Gastroesophageal sphincter (tissue), 4 donors: ENCODE measurements at places on chromosomes 16 and 17.

GRCh38 chr16:80346111-80346632, 194.6 kb upstream of the DYNLRB2 start:
- ATAC-seq = no peak

GRCh38 chr17:72671016-72671415, 421.5 kb downstream of the SLC39A11 start:
- no peak for ATAC-seq

- no peak for ATAC-seq
Observed at GRCh38 chr16:4894276-4895150, 42.4 kb downstream of the PPL start.

GRCh38 chr17:64081802-64082799, 47.8 kb downstream of the ERN1 start:
- ATAC-seq = peak; percentile 34

- no peak for ATAC-seq
Observed at GRCh38 chr16:61323456-61323855, 712.8 kb downstream of the CDH8 start.

DNA sequence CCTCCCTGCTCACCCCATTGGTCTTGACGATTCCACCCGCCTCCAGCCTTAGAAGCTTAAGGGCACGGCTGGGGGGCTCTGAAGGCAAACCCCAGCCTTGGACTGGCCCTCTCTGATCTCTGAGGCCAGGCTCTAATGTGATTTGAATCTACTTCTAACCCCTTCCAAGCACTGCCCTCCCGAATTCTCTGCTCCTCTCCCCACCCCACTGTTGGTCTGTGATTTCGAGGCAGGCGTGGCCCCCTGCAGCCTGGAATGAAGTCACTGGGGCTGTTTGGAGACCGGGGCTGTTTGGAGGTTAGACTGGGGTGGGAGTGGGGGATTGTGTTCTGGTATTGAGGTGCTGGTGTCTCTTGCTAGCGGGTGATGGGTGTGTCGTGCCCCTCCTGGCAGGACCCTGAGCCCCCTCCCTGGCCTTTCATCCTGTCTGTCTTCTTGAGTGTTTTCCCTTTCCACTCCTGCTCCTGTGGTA, 2.2 kb downstream of the GRB7 start:
- no peak for ATAC-seq

DNA sequence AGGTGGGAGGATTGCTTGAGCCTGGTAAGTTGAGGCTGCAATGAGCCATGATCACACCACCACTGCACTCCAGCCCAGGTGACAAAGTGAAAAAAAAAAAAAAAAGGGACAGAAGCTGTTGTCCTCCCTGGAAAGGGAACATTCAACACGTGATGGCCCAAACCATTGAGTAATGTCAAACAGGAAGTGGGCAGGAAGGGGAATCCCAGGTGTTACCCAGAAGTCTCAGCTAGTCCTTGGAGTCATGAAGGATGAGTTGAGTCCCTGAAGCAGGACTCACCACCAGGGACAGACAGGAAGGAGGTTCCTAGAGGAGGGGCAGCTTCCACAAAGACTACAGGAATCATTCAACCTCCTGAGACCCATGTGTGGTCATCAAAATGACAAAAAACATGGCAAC, 19.8 kb upstream of the CMIP start:
- no peak for ATAC-seq

GRCh38 chr17:62704381-62704971, 77.0 kb downstream of the MRC2 start:
- ATAC-seq = peak; percentile 40

- no peak for ATAC-seq
Observed at GRCh38 chr17:21199311-21199710, 14.7 kb downstream of the TMEM11 start.

GRCh38 chr16:59543641-59544040, 809.5 kb upstream of the GOT2 start:
- no peak for ATAC-seq

- no peak for ATAC-seq
Observed at GRCh38 chr17:50262001-50262794, 12.1 kb upstream of the TMEM92 start.

DNA sequence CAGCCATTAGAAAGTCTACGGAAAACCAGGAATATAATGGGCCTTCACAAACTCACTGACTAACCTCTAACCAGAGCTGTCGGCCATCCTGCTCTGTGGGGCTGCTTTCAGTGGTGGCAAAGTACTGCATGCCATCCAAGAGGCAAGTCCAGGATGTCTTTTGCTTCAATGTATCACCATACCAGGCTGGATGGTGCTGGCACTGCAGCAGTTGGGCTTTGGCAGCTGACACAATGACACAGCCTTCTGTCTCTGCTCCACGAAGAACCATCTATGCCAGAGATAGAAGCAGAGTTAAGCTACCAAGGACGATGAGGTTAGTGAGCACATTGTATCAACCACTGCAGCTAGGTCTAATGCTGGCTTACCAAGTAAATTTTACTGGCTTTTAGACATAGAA, 9.7 kb upstream of the RSKR start:
- ATAC-seq = no peak

DNA sequence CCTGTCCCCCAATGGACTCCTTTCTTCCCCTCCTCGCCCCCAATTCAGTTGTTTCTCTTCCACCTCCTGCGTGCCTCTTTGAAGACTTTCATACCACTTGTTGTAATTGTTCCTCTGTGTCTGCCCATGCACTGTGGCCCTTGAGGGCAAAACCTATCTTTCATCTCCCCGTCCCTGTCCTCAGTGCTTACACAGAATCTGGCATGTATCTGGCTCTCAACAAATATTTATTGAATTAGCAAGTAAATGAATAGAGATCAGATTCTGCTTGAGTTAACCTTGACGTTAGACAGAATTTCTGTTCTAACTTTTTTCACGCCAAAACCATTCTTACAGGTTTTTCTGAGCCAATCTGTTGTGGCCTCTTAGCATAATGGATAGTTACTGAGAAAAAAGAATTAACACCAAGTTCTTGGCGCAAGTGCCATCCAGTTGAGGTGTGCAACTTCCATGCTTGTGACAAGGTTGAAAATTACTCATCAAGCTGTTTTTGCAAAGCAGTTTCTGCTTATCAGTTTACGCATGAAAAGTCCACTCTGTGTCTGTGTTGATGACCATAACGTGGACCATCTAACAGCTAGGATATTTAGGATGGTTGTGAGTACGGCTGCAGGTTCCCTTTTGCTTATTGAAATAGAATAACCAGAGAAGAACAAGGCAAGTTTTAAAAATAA, 215.1 kb downstream of the PRKCA start:
- no peak for ATAC-seq

GRCh38 chr16:22318690-22319358, 21.6 kb downstream of the POLR3E start:
- no peak for ATAC-seq

- ATAC-seq = peak; percentile 22
Observed at GRCh38 chr17:58504826-58505351, 9.5 kb downstream of the MTMR4 start.

- ATAC-seq = no peak
Observed at GRCh38 chr17:73430848-73431247, 119.0 kb upstream of the CDC42EP4 start.

DNA sequence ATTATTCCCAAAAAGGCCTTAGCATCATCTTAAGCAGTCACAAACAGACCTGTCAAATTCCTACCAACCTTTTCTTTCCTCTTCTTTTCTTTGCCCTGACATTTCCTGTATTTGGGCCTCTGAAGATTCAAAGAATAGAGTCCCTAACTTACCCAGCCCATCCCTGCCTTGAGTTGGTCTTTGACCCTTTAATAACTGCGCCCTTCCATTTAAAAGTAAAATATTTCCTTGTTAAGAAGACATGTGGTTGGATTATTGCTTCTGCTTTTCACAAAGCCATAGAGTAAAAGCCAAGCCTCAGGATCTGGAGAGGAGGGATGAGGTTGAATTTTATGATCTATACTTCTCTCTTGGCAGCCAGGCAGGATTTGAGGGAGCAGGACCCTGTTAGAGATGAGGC, 13.2 kb upstream of the CCL23 start:
- no peak for ATAC-seq

DNA sequence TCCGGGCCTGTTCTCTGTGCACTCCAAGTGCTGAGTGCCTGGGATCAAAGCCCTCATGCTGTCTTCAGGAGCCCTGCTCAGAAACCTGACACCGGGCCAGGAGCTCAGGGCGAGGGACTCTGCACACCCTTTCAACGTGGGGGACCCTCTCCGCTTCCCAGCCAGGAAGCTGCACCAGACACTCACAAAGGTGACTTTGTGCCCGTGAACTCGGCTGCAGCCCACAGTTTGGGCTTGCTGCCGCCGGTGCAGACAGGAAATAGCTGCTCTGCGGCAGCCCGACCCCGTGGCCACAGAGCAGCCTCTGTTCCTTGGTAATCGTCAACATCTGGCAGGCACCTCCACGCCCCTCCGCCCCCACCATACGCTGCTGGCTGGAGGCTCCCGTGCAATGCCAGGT, 93.4 kb upstream of the METRNL start:
- ATAC-seq = no peak

DNA sequence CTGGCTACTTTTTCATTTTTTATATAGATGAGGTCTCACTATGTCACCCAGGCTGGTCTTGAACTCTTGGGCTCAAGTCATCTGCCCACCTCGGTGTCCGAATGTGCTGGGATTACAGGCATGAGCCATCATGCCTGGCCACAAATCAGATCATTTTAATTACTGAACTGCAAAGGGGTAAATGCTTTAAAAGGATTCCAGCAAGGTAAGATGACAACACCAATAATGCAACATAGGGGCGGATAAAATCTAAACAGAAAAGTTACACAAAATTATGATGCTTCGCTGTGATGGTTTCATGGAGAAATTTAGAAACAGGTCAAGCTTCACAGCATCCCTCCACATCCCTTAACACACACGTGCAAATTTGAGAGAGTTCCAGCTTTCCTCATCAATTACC, 32.3 kb downstream of the AXIN1 start:
- ATAC-seq = no peak

DNA sequence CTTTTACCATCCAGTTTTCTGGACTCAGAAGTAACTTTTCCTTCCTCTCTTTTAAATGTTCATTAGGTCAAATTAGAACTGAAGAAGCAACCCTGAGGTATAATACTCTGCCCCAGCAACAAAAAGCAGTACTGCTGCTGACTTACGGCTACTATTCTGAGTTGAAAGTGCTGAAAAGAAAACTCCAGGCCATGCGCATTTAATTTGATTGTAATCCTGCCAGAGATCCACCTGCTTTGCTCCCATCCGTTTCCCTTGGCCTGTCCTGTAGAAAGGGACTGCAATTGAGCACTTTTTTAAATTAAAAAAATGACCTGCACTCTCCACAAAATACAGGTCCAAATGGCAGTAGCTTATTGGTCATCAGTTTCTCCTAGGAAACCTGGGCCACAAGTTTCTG, 61.6 kb downstream of the PITPNC1 start:
- no peak for ATAC-seq

DNA sequence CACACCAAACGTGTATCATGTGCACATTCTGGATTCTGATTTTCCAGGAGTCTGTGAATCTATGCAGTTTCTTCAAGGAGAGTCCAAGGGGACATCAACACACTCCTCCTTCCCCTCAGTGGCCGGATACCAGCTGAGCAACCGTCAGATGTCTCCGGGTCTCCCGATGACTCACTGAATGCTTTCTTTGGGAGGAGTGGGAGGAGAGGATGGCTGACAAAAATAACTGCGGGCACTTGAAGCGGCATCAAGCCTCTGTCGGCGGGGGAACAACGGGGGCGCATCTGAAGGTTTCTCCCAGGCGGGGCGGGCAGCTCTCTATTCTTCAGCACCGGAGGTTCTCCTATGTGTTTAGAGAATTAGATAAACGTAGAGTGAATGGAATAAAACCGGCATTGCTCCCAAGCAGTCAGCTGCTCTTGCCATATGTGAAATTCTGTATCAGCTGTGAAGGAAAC, 24.6 kb upstream of the LRRC75A start:
- ATAC-seq = no peak

DNA sequence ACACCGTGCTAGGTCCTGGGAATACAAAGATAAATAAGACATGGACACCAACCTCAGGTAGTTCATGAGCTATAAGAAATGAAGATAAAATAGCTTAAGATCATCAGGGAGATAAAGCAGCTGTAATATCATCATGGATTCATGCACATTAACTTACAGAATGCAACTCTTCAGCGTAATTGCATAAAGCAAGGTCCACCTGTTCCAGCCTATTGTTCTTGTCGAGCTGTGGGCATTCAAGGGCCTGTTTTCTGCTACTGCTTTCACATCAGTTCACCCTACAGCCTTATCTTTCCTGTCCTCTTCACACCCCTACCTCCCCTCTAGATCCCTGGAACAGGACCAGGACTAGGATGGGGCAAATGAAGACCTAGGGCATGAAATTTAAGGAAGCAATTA, 133.9 kb downstream of the SPACA3 start:
- ATAC-seq = no peak

DNA sequence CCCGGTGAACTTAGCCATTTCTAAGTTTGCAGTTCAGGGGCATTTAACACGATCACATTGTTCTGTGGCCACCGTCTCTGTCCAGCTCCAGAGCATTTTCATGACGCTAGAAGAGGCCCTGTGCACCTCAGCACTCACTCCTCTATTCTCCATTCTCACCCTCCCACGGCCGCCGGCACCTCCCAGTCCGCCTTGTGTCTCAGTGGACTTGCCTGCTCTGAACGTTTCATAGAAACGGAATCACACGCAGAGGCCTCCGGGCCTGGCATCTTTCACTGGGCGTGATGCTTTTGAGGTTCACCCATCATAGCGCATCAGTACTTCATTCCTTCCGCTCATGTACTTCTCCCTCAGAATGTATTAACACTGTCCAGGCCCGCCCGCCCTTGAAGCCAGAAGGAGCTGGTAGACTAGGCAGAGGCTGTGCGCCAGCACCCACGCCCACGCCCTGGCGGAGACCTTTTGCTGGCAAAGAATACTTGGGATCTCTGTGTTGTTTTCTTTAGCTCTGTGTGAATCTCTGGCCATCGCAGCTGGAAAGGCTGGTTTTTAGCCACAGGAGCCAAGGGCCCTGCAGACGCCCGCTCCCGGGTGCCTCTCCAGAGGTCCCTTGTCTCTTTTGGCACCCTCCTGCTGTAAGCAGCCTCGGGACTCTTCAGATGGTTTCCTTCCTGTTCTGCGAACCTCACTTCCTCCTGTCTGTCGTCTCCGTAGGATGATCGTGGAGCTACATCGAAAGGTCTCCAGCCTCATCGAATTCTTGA, 23.4 kb upstream of the JPT2 start:
- no peak for ATAC-seq

- no peak for ATAC-seq
Observed at GRCh38 chr16:9677301-9677653, 505.0 kb downstream of the GRIN2A start.

DNA sequence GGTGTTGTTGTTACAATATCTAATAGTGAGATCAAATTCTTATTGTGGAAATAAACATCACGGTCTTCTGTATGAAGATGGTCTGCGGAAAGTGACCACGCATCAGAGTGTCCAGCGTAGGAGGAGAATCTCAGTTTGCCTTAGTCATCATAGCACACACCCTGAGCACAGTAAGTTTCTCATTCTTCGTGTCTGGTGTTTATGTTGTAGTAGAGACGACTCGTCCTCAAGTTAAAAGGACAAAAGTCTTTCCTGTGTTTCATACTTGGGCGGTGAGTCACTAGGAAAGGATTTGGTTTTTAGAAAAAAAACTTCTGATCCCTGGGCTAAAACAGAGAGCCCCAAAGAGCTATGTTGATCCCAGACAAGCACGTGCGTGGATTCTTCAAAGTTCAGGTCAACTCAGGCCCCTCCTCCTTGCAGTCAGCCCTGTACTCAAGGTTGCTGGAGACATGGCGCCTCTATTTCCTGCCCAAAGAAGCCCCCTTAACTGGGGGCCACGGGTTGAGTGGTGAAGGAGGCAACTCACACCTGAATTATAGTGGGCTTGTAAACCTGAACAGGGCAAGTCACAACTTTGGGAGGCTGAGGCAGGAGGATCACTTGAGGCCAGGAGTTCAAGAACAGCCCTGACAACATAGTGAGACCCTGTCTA, 170.4 kb downstream of the ZFHX3 start:
- ATAC-seq = peak; percentile 23
